ENCODE measurements at places on chromosomes 12 and 14. TPM values are rescaled to one million over a fixed set of nuclear protein-coding genes. Genes with fewer than 3 reads are reported as not detected.

DNA sequence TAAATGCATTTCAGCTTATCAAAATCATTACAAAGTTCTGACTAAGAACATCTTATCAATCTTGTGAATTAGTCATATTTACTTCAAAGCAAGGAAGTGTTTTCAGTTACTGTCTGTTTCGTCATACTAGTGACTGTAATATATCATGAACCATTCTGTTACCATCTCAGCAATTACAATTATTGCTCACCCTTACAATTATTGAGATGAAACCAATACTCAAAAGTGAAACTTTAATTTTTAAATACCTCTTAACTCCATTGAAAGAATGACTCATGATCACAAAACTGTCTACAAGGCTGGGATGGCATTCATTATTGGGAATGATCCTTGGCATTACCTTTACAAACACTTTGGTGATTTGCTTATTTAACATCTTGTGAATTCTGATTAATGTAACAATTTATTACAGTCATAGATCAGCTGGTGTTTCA, 90.3 kb downstream of the RPS6KA5 start:
- DNase-seq: peak; percentile 74

- no peak for DNase-seq
Observed at GRCh38 chr14:101554991-101555668, 6.2 kb upstream of the DIO3 start.

- DNase-seq: no peak
Observed at GRCh38 chr14:74890262-74890661, 8.5 kb downstream of the DLST start.

Gene POLE
- total RNA-seq: 15.4 TPM

DNA sequence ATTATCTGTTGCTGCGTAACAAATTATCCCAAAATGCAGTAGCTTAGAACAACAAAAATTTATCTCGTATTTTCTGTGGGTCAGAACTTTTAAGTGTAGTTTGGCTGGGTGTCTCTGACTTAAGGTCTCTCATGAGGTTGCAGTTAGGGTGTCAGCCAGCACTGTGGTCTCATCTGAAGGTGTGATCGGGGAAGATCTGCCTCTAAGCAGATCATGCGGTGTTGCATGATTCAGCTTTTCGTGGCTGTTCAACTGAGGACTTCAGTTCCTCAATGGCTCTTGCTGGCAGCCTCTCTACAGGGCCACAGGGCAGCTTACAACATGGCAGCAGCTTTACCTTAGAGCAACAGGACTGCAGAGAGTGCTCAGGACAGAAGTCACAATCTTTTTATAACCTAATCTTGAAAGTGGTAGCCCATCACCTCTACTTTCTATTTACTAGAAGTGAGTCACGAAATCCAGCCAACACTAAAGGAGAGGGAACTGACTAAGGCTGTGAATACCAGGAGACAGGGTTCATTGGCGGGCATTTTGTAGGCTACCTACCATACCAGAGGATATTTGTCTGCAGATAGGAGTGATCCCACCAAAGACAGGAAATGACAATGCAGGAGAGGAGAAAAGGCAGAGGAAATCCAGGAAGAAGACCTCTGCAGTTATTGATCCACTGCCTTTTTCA, 1.8 kb upstream of the TMPRSS12 start:
- DNase-seq: no peak

Measured in astrocyte (in vitro differentiated cells and primary cell).